Urinary bladder (tissue), 4 donors: ENCODE measurements at places on chromosomes 3 and 15. TPM values are rescaled to one million over a fixed set of nuclear protein-coding genes. Genes with fewer than 3 reads are reported as not detected.

Gene CLDN16
- 0.37 TPM for total RNA-seq

Gene GOLGA6B
- total RNA-seq = 0.26 TPM

Gene TTC21A
- 4.3 TPM for total RNA-seq

Gene LRTM1
- 13.4 TPM for total RNA-seq

Gene LYZL4
- total RNA-seq = not detected

Gene IGSF11
- 3.5 TPM for total RNA-seq

Gene P3H2
- total RNA-seq = 12.7 TPM

Gene CYP1A1
- 0.26 TPM for total RNA-seq

Gene TTLL13
- not detected for total RNA-seq

Gene KNG1
- total RNA-seq = not detected

Gene ARPP21
- total RNA-seq = 11.8 TPM

Gene PROK2
- 0.74 TPM for total RNA-seq

Gene FBXO45
- 19.5 TPM for total RNA-seq

Gene BTD
- 24.6 TPM for total RNA-seq

Gene B3GNT5
- total RNA-seq = 18.3 TPM

Gene PEX11A
- total RNA-seq = 17.1 TPM

Gene LRRC31
- total RNA-seq = not detected

Gene CCDC80
- total RNA-seq = 128 TPM

Gene CNTN3
- total RNA-seq = 27.1 TPM

Gene SQOR
- total RNA-seq = 28.7 TPM

Gene PLXNB1
- 22.7 TPM for total RNA-seq

Gene CD200
- 23.0 TPM for total RNA-seq

Gene CLPX
- total RNA-seq = 73.6 TPM

Gene FAM174B
- 26.1 TPM for total RNA-seq

Gene SLC28A2
- not detected for total RNA-seq

Gene DMXL2
- total RNA-seq = 116 TPM

Gene EPHA3
- 158 TPM for total RNA-seq

Gene CACNA2D2
- total RNA-seq = 1.4 TPM

Gene TUSC7
- not detected for total RNA-seq

Gene THBS1
- total RNA-seq = 462 TPM

Gene IL12A
- 0.58 TPM for total RNA-seq

Gene LMOD3
- total RNA-seq = 3.0 TPM

Gene SAXO2
- total RNA-seq = 4.7 TPM

Gene PPARG
- 62.9 TPM for total RNA-seq

Gene CMC1
- total RNA-seq = 20.5 TPM

Gene GRM7
- 14.6 TPM for total RNA-seq

Gene UPK1B
- total RNA-seq = 141 TPM

Gene CCR5
- 1.4 TPM for total RNA-seq

Gene TGM5
- 0.26 TPM for total RNA-seq

Gene CCR3
- total RNA-seq = not detected

Gene SV2B
- total RNA-seq = 4.5 TPM

Gene LOXL1
- 56.2 TPM for total RNA-seq

Gene CCR4
- 0.53 TPM for total RNA-seq

Gene FBN1
- total RNA-seq = 698 TPM

Gene C3orf49
- total RNA-seq = not detected

Gene TERC
- 108 TPM for total RNA-seq
